Kidney (tissue), 22 donors: ENCODE measurements at places on chromosomes 2 and 18.

DNA sequence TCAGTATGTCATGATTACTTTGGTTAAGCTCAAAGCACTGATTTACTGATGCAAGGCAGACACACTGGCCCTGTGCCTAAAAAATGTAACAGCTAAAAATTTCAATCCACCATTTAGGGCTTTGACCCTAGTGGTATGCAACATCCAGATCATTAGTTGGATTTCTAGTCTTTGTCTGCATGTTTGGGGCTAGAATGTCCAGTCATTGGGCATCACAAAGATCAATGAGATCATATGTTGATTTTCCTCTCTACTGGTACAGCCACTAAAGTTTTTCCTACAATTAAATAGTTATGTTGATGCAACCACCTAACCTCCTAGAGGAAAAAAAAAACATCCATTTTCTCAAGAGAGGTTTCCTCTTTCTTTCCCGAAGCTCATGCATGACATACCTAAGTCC is 53.4 kb upstream of the REV1 start:
- DNase-seq: no peak

- DNase-seq: peak; percentile 2
These were observed 871.8 kb downstream of the SLC4A3 start for GRCh38 chr2:220499225-220499624.

GRCh38 chr2:8344144-8345097 is 337.4 kb upstream of the ID2 start:
- no peak for DNase-seq

DNA sequence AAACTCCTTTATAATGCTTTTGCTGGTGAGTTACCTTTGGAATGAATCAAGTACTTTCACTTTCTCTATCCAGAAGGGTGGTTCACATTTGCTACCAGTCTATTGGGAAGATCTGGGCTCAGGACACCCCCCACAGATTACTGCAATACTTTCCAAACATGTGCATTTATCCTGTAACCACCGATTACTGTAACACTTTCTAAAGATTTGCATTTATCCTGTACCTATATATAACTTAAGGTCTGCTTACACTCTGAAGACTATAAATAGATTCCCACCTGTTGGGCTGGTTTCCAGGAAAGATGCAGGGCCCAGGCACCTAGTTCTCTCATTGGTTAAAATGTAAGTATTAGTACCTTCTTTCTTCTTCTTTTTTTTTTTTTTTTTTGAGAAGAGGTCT is 113.0 kb upstream of the NEDD4L start:
- no peak for DNase-seq

DNA sequence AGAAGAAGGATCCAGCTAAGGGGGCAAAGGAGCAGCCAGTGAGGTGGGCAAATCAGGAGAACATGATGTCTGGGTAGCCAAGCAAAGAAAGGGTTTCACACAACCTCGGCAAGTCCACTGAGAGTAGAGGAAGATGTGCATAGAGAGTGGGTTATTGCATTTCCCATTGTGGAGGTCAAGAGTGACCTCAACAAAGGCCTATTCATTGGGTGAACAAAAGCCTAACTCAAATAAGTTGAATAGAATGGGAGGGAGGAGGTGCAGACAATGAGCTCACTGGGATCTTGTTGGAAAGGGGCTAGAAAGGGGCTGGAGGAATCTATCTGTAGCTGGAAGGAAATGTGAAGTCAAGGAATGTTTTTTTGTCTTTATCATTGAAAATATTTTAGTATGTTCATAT is 14.0 kb upstream of the PDCL3 start:
- no peak for DNase-seq

- no peak for DNase-seq
These were observed 30.6 kb downstream of the ITSN2 start for GRCh38 chr2:24329700-24330099.

DNA sequence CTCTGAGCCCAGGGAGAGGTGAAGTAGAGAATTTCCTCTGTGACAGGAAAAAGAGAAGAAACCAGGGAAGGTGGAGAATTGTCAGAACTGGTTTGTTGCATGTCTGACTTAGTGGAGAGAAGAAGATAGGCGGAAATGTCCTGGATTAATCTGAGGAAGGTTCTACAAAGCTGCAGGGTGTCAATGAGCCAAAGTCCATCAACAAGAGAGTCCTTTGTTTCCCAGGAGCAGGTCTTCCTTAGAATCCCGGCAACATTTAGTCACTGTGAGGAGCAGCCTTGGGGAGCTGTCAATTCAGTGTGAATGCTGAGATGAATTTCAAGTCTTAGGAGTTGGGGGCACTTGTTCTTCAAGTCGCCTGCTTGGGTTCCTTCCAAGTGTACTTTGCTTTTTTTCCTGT is 88.4 kb upstream of the CELF4 start:
- no peak for DNase-seq

- DNase-seq: no peak
These were observed 34.6 kb downstream of the GREB1 start for GRCh38 chr2:11568436-11568835.

DNA sequence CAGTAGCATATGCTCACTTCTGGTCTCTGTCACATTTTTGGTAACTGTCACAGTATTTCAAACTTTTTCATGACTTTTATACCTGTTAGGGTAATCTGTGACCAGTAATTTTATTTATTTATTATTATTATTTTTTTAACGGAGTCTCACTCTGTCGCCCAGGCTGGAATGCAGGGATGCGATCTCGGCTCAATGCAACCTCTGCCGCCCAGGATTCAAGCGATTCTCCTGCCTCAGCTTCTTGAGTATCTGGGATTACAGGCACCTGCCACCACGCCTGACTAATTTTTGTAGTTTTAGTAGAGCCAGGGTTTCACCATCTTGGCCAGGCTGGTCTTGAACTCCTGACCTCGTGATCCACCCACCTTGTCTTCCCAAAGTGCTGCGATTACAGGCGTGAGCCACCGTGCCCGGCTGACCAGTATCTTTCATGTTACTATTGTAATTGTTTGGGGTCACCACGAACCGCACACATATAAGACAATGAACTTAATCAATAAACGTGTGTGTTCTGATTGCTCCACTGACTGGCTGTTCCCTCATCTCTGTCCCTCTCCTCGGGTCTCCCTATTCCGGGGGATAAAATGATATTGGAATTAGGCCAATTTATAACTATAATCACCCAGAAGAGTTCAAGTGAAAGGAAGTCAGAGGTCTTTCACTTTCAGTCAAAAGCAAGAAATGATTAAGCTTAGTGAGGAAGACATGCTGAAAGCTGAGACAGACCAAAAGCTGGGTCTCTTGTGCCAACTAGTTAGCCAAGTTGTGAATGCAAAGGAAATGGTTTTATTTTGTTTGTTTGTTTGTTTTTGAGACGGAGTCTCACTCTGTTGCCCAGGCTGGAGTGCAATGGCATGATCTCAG is 22.9 kb downstream of the TGIF1 start:
- DNase-seq: no peak

DNA sequence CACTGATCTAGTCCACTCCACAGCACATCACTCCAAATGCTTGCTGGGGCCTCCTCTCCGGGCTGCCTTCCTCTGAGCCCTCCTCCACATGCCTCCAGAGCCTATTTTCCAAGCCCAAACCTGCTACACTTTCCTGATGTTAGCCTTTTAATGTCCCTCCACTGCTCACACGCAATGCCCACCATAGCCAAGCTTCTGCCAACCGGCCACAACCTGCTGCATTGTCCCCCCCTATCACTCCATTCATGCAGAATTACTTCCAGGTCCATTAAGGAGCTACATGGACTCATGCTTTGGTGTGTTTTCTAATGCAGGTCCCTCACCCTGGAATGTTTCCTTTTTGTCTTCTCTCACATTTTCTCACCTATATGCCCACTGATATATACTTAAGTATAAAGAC is 129.3 kb downstream of the MARCHF4 start:
- DNase-seq: no peak

GRCh38 chr2:63012541-63012940 is 38.1 kb upstream of the OTX1 start:
- DNase-seq: no peak

DNA sequence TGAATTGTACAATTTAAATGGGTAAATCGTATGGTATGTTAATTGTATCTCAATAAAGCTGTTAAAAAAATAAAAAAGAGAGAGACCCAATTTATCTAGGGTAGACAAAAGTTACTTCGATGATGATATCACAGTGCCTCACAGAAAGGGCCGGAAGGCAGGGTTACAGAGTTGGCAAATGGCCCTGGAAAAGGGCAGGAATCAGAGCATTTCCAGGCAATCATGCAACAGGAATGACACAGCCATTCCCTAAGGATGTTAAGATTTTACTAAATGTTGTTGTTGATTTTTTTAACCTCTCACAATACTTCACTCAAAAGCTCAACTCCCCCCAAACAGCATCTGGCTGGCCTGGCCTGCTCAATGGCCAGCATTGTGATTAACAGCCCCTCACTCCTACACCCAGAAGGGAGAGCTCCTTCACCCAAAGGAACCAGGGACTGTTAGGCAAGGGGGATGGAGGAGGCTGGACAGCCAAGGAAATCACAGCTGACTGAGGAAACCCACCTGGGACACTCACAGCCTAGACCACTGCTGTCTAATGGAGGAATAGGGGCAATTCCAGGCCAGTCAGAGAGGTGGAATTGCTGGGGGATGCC is 7.7 kb upstream of the SP100 start:
- peak; percentile 42 for DNase-seq

DNA sequence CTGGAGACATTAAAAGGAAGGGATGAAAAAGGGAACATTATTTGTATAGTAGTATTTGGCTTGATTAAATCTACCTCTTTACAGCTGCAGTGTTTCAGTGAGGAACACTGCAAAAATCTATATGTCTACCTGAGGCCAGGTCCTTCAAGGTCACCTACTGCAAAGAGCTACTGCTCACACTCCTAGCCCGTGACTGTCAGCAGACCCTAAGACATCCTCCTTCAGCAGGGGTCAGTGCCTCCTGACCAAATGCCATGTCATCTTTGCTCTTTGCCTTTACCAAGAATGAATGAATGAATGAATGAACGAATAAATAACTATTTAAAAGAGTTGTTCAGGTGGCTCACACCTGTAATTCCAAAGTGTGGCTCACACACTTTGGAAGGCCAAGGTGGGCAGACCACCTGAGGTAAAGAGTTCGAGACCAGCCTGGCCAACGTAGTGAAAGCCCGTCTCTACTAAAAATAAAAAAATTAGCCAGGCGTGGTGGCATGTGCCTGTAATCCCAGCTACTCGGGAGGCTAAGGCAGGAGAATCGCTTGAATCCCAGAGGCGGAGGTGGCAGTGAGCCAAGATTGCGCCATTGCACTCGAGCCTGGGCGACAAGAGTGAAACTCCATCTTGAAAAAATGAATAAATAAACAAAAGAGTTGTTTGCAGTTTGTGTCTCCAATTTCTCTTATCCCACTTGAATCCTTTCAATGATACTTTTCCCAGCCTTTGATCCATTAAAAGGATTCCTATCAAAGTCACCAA is 84.3 kb upstream of the GRB14 start:
- DNase-seq: no peak

- DNase-seq: no peak
These were observed 107.1 kb upstream of the MAPRE2 start for GRCh38 chr18:34933909-34934661.

- DNase-seq: no peak
These were observed 272.9 kb upstream of the EPHA4 start for GRCh38 chr2:221845021-221845365.

- no peak for DNase-seq
These were observed 107.6 kb downstream of the SETBP1 start for GRCh38 chr18:44788334-44788733.

DNA sequence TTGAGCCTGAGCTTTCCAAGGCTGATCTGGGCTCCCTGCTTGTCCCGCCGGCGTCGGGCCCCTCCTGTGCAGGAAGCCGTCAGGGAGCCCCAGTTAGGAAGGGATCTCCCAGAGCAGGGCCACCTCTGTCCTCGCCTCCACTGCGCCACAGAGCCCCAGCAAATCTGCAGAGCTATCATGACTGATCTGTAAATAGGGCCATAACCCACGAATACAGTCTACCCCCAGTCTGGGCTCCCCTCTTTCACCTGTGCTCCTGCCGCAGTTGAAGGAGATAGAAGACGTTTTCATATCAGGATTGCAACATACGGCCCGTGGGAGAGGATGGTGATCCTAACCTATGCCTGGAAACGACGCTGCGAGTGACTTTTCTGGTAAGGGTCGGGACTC is 138.7 kb downstream of the PTGR3 start:
- DNase-seq: peak; percentile 28

DNA sequence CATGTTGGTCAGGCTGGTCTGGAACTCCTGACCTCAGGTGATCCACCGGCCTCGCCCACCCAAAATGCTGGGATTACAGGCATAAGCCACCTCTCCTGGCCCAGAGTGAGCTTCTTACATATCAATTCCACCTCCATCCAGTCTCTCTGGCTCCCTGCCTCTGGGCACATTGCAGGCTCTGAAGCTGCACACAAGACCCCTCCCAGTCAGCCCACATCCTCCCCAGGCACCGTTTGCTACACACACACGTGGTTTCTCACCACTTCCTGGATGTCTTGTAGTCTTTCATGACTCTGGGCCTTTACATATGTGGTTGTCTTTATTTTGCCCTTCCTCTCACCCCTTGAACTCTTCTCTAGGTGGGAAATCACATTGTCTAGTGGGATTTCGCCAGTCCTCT is 64.0 kb upstream of the CABLES1 start:
- DNase-seq: no peak

- no peak for DNase-seq
These were observed 49.5 kb upstream of the ACAA2 start for GRCh38 chr18:49862656-49863385.

GRCh38 chr2:20532634-20533437 is 86.0 kb downstream of the RHOB start:
- DNase-seq: no peak

DNA sequence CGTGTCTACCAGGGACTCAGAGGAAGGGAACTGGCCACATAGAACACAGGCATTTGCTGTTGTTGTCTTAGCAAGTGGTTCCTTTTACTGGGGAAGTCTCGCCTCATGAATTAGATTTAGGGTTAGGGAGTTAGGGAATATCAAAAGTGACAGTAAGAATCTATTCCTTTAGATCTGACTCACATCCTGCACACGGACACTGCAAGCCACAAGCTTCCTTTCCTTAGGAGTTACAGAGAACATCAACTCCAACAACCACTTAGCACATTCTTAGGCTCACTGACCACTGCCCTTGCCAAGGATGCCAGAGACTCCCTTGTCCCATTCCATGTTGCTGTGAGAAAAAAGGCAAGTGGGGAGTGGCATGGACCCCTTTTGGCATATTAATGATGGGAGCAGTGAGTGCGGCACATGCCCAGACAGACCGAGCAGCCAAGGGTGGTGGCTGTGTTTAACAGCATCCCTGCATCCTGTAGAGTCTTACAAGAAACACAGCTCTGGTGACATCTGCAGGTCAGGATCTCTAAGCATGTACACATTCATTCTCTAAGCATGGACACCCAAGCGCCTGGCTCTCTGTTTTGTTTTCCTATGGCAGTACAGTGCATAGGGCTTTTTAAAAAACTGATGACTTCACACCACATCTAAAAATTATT is 745.6 kb upstream of the RAB6C start:
- DNase-seq: no peak

- no peak for DNase-seq
These were observed 40.1 kb downstream of the AGPS start for GRCh38 chr2:177432703-177433102.

DNA sequence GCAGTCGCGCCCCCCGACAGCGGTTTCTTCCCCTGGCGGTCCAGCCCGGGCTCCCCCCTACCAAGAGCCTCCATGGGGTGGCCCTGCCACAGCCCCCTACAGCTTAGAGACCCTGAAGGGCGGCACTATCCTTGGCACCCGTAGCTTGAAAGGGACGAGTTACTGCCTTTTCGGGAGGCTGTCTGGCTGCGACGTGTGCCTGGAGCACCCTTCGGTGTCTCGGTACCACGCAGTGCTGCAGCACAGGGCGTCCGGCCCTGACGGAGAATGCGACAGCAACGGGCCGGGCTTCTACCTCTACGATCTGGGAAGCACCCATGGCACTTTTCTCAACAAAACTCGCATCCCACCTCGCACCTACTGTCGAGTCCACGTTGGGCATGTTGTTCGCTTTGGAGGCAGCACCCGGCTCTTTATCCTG is 475 bp downstream of the SLC4A1AP start:
- DNase-seq: peak; percentile 74
